Activated CD8-positive, alpha-beta T cell treated with anti-CD3 and anti-CD28 coated beads, Interleukin-2, amount 10 ng/mL, durations not matched to agents 7 days and 5 days (primary cell): ENCODE measurements at places on chromosomes 4 and X.

GRCh38 chr4:152666946-152667345, 12.9 kb downstream of the TMEM154 start:
- no peaks in the 10 kb centered on the region for H3K27me3 ChIP-seq
- H3K27ac ChIP-seq = no peak overlapping the region
- H3K36me3 ChIP-seq = peaks cover 22% of the 10 kb centered on the region

DNA sequence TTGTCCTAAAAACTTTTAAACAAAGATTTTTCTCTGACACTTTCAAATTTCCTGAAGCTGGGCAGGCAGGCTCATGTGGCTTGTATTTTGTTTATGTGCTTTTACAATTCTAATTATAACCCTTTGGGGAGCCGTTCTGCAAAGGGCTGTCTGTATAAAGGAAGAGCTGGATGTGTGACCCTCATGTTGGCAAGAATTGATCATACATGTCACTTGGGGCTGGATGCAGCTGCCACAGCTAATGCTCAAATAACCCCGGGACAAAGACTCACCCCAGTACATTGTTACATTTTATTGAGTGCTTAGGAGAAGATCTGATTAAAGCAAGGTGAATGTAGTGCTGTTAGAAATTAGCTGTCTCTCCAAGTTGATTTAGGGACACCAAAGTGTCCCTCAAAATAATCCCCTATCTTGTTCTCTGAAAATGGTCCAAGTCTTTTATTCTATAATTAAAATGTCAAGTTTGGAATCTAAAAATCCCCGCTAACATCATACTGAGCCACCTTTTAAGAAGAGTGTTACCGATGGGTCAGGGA, 13.0 kb upstream of the DAPP1 start:
- no peak for DNase-seq
- peaks cover 2% of the 10 kb centered on the region for H3K4me1 ChIP-seq
- peaks cover 23% of the 10 kb centered on the region for H3K27me3 ChIP-seq
- H3K27ac ChIP-seq = no peak overlapping the region
- H3K36me3 ChIP-seq = no peaks in the 10 kb centered on the region

DNA sequence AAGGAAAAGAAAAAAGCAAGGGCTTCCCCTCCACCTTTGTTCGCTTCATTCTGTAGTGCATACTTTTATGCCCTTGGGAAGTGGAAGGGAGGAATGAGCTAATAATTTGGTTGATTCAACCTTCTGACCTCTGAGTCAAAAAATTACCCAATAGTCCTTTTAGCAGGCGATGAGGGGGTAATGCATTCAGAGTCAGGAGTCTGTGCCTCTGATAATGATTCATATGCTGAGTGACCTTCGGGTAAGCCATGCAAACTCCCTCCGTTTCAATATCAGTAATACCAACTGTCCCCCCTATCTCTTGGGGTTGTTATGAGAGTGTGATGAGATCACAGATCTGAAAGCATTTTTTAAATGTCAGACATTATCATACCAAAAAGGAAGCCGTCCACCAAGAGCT, 41.6 kb upstream of the ACSL4 start:
- no peaks in the 10 kb centered on the region for H3K4me1 ChIP-seq
- no peaks in the 10 kb centered on the region for H3K36me3 ChIP-seq
- H3K27me3 ChIP-seq = no peaks in the 10 kb centered on the region
- no peak for DNase-seq
- H3K4me3 ChIP-seq = no peak overlapping the region
- H3K27ac ChIP-seq = no peak overlapping the region

DNA sequence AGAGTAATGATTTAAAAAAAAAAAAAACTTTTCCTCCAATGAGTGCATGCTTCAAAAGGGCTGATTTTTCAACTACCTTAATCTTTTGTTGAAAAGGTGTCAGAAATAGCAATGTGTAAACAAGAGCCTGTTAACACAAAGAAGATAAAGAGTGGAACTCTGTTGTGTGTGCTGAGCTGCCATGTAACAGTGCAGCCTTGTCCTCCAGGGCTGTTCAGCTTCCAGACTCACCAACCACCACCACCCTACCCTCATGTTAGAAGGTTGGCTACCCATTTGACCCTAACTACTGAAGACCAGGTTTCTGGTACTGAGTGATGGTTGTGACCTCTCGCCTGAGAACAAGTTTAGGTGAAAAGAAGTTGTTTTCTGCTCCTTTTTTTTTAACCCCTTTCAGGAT, 222.8 kb upstream of the TEX13C start:
- H3K4me3 ChIP-seq = no peak overlapping the region
- no peaks in the 10 kb centered on the region for H3K36me3 ChIP-seq
- DNase-seq = no peak
- H3K4me1 ChIP-seq = no peaks in the 10 kb centered on the region
- H3K27ac ChIP-seq = no peak overlapping the region

GRCh38 chr4:155405059-155405458, 28.3 kb upstream of the MAP9 start:
- DNase-seq = no peak
- H3K4me1 ChIP-seq = no peaks in the 10 kb centered on the region
- H3K4me3 ChIP-seq = no peak overlapping the region
- no peaks in the 10 kb centered on the region for H3K36me3 ChIP-seq
- peaks cover 2% of the 10 kb centered on the region for H3K27me3 ChIP-seq
